ENCODE measurements at places on chromosomes 7 and 10.

- no peak for DNase-seq
These were observed 167.0 kb downstream of the FANK1 start for GRCh38 chr10:126063353-126063791.

GRCh38 chr7:142355328-142355727 lies 97.5 kb upstream of the PRSS58 start:
- no peak for DNase-seq

DNA sequence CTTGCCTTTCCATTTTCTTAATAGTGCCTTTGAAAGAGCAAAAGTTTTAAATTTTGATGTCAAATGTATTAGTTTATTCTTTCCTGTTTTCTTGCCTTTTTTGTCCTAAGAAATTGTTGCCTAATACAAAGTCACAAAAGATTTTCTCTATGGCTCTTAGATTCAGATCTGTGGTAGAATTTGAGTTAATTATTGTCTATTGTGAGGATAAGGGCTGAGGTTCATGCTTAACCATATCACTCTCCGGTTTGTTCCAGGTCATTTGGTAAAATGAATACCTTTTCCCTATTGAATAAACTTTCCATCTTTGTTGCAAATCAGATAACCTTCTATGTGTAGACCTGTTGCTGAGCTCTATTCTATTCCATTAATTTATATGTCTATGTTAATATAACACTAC lies 96.0 kb downstream of the NOD1 start:
- DNase-seq: no peak

DNA sequence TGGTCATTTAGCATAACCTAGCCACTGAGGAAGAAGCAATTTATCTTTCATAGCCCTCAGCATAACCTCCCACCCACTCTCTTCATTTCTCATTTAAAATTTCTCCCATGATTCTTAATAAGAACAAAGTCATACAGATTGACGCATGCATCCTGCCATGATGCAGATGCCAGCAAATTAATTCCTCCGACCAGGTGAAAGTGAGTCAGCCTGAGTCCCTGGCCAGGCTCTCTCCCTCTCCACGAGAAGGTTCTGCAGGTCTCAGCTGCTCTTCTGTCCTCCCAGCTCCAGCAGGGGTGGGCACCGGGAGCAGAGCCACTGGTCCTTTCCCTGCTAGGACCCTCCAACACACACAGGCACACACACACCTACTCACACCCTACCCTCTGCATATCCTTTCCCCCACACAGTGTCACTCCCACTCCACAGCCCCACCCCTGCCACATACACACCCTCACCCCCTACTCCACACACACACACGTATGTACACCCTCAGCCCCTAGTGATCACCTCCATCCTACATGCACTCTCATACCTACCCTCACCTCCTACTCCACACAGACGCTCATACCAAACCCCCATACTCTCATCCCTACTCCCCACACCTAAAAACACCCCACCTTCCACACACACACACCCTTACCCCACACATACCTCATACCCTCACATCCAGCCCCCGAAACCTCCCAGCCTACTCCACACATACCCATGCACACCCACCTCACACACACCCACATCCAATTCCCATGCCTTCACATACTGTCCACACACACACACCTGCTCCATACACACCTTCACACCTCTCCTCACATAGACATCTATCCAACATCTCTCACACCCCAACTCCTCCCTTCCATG lies 78.0 kb downstream of the FAM13C start:
- DNase-seq: peak; percentile 14

GRCh38 chr7:66277492-66277891 lies 72.4 kb downstream of the TPST1 start:
- DNase-seq: no peak

GRCh38 chr7:2050511-2050866 lies 182.3 kb downstream of the MAD1L1 start:
- no peak for DNase-seq

DNA sequence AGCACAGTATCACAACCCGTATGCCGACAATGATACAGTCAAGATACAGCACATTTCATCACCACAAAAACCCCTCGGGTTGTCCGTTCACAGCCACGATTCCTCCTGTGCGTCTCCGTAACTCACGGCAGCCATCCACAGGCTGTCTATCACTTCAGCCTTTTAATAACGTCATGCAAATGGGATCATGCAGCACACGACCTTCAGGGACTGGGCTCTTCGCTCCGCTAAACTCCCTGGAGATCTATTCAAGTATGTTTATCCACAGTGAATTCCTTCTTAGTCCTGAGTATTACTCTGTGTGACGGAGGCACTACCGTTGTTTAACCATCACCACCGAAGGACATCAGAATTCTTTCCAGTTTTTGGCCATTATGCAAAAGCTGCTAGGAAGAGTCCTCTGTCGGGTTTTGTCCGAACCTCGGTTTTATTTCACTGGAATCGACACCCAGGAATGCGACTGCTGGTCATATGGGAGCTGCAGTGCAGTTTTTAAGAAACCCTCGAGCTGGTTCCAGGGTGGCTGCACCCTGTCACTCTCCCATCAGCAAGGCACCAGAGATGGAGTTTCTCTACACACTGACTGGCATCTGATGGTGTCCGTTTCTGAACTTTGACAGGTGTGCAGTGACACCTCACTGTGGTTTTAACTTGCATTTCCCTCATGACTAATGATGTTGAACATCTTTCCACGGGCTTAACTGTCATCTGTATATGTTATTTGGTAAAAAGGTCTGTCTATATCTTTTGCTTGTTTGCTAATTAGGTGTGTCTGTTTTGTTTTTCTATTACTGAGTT lies 193.6 kb downstream of the MAD1L1 start:
- DNase-seq: peak; percentile 26

- no peak for DNase-seq
These were observed 28.9 kb downstream of the HIPK2 start for GRCh38 chr7:139748941-139749340.

GRCh38 chr10:131247873-131248272 lies 63.6 kb downstream of the TCERG1L start:
- no peak for DNase-seq

DNA sequence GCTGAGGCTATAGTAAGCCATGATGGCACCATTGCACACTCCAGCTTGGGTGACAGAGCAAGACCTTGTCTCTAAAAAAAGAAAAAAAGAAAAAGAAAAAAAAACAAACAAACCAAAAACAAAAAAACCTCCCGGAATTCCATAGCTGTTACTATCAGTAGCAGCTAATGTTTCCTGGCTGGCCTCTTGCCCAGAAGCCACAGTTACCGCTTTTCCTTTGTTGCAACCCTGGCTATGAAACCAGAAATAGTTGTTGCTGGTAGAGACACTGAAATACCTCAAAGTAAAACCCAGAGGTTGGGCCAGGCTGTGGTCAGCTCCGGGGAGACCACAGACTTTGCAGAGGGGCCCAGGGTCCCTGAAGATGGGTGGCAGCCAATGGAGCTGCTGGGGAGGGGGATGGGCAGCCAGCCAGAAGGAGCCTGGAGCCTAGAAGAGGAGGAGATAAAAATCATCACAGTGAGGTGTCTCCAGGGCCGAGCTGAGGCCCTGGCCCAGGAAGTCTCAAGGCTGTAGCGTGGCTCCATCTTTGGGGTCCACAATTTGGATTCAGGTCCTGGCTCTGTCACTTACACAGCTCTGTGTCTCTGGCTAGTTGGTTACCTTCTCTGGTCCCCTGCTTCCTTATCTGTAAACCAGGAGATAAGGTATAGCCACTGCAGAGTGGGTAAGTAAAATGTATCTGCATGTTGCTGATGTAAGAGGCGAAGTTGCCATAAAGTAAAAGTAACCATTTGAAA lies 3.4 kb upstream of the CHST12 start:
- DNase-seq: peak; percentile 72

DNA sequence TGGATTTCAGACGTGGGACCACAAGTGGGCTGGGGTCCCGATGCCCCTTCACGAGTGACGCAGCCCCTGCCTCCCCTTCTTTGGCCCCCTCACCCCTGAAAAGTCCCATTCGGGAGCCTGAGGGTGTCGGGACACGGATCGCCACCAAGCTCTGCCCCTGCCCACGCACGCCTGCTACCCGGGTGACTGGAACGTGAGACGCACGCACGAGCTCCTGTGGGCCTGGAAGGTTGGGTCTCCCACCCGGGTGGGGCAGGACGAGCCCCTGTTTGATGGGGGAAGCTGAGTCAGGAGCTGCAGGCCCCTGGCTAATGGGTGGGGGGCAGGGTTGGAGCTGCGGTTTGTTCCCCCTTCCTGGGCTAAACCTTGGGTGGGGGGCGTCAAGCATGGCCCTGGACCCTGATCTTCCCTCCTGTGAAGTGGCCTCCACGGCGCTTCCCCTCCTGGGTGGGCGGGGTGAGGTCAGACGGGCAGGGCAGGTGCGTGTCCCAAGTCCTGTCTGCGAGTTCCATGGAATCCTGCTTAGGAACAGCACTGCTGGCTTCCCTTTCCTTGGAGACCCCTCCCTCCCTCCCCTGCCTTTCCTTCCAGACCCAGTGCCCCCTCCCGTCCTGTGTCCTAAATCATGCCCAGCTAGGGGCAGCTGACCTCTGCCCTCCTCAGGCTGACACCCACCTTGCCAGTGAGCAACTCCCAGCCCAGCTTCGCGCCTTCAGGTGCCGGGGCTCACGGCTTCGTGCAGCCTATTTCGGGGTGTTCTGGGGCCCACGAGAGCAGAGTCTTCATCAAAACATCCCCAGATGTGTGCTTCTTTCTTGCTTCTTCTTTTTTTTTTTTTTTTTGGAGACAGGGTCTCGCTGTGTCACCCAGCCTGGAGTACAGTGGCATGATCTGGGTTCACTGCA lies 5.3 kb upstream of the TMEM184A start:
- DNase-seq: no peak

- DNase-seq: no peak
These were observed 232.5 kb downstream of the CDK14 start for GRCh38 chr7:90828601-90829000.

GRCh38 chr7:7434329-7434728 lies 101.3 kb downstream of the COL28A1 start:
- no peak for DNase-seq

DNA sequence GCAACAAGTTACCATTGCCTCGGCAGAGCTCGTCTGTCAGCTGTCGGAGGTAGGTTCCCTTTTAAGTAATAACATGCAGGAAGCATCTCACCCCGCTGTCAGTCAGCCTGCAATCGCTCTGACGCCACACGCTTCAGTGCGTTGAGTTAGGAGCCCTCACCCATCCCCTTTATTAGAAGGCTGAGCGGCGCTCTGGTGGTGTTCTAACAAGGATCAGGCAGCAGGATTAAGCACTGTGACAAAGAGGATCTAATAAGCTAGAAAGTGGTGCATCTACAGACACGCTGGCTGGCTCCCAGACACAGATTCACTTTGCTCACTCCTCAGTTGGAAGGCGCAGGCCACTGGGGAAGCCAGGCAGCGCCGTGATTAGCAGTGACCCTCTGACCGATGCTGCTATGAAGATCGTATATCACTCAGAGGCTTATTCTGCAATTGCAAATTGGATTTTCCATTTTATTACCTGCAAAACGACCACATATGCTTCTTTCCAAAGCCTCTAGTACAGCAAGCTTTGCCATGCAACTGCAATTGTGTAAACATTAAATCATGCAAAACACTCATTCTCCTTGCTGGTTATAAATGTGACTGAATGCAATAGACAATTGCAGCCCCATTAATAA lies 117.7 kb downstream of the RSU1 start:
- peak; percentile 14 for DNase-seq

DNA sequence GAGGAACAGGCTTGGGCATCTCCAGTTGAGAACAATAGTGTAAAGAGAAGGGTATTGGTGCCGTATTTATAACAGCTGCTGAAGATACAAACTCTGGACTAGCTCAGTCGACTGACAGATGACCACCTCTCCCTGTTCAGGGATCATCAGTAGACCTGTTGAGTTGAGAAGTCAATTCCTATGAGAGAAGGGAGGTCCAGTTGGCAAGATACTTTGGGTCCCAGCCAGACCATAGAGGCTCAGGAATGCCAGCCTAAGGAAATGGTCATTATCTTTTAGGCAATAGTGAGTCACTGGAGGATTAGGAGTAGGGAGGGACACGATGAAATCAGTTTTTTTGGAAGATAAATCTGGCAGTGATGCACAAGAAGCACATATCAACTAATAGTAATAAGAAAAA lies 202.9 kb downstream of the TRIL start:
- DNase-seq: no peak

GRCh38 chr7:13920053-13920697 lies 69.3 kb downstream of the ETV1 start:
- peak; percentile 57 for DNase-seq

DNA sequence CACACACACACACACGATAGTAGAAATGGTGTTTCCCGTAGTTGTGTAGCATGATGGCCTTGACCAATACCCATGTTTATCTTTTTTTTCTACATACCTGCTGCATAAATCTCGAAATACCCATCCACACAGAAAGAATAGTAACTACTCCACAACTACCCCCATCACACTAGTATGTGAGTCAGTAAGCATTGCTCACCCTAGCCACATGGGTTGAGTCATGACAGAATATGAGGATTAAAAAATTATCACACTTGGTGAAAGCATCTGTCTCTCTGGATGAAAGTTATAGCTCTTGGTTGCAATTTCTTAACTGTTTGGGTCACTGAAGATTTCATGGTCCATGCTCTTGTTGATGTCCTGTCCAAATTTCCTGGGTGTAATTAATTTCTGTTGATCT lies 103.4 kb upstream of the MDFIC start:
- no peak for DNase-seq

GRCh38 chr10:132298038-132298881 lies 9.5 kb downstream of the STK32C start:
- no peak for DNase-seq

DNA sequence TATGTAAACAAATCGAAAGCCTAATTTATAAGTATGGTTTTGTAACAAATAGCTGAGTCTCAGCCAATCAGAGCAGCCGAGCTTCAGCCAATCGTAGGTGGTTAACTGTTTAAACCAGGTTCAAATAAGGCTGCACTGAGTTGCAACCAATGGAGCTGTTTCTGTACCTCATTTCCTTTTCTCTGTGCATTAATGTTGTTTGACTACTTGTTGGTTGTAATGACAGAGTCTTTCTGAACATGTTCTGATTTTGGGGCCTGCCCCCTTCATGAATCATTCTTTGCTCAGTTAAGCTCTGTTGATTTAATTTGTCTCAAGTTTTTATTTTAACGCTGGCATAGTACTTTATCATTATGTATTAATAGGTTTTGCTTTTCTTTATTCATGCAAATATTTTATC lies 14.6 kb downstream of the OTUD1 start:
- DNase-seq: no peak

GRCh38 chr7:25989140-25989705 lies 162.8 kb upstream of the NFE2L3 start:
- DNase-seq: no peak

DNA sequence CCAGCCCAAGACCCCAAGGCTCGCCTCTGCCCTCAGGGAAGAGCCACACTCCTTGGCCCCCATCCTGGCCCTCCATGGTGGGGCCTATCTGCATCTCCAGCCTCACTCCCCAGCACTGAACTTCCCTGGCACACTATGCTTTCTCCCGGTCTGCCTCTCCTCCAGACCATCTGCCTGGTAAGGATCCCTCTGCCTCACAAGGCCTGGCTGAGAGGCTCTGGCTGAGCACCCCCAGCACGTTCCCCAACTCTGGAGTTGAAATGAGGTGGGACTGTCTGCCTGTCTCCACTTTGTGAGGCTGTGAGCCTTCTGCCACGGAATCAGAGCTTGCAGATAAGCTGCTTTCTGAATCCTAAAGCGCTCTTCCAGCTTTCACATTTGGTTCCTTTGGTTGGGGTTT lies 220.7 kb downstream of the TNS3 start:
- no peak for DNase-seq

GRCh38 chr10:18332048-18332447 lies 191.8 kb downstream of the CACNB2 start:
- no peak for DNase-seq

GRCh38 chr10:57692255-57692980 lies 575.3 kb downstream of the IPMK start:
- no peak for DNase-seq

GRCh38 chr7:38316733-38317360 lies 43.4 kb upstream of the TARP start:
- no peak for DNase-seq
